ENCODE measurements at places on chromosomes 2 and 18.
A peak's percentile ranks its signal among the peaks of the same experiment; 100 is the strongest.

DNA sequence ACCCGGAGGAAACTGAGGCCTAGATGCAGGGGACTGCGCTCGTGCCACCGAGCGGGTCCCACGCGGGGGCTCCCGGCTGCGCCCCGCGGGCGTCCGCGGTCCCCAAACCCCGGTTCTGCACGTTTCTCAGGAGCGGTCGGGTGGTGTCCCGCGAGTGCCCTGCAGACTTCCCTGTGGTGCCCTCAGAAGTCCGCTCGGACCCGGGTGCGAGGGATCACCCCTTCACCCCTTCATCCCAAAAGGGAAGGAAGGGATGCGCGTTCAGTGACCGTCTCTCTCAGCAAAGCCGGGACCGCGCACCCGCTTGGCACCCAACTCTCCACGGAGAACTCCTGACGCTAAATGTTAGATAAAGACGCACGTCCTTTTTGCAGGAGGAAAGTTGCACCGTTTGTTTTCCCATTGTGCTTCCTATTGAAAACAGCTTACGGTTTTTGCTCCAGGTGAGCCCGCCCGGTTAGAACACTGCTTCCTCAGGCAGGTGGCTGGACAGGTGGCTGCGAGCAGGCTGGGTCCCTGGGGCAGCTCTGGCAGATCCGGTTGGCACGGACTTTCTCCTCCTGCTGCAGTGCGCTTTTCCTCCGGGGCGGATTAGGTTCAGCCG is 779 bp downstream of the DGKD start:
- no peak for DNase-seq

GRCh38 chr2:55049043-55049820 is 1.0 kb downstream of the RTN4 start:
- DNase-seq, result peak; percentile 92

DNA sequence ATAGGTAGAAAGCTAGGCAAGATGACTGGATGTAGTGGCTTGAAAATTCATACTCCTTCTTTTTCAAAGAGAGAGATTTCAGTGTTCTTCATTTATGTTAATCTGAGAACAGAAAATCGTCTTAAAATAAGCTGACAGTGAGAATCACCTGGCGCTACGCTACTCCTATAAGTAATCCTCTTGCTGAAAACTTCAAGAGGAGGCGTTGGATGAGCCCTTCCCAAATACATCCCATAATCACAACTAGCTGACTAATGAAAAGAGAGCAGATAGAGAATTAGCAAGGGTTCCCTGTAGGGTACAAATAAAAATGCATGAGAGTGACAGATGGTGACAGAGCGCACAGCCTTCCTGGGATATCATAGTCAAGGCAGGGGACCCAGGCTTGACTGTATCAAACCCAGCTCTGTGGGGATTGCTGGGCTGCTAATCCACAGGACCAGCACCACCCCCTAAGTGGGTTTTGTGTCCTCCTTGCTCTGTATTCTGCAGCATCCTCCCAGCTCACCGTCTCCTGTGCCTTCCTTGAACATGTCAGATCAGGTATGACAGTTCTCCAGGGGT is 280.2 kb downstream of the SP3 start:
- no peak for DNase-seq

DNA sequence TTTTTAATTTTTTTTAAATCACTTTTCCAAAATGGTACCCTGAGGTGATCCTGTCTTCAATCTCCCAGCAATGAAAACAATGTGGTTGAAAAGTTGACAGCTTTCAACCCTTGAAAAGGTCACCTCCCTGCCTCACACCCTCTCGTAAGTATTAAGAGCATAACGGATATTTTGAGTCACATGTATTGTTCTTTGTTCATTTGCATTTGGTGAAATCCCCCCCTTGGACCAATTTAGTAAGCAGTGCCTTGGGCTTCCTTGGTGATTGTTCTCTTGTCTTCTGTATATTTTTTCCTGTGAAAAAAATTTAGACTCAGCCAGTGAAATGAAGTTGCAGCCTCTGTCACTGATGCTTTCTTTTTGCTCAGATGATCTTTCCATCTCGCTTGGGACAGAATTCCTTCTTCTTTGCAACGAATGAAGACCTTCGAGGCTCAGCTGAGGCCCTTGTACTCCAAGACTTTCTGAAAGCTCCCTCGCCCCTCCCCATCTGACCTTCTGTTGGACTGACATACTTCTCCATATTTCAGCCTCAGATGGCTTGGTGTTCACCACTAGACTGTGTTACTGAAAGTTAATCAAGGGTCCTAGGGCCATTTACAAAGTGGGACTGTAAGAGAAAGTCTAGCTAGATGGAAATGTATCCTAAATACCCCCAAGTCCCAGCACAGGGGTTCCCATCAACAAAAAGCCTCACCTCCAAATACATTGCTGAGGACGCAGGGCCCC is 158.4 kb downstream of the BCL2 start:
- no peak for DNase-seq

GRCh38 chr2:1400943-1401735 is 12.1 kb upstream of the TPO start:
- DNase-seq, result no peak

- DNase-seq, result no peak
Observed at GRCh38 chr2:222837643-222838056, 23.2 kb upstream of the ACSL3 start.

DNA sequence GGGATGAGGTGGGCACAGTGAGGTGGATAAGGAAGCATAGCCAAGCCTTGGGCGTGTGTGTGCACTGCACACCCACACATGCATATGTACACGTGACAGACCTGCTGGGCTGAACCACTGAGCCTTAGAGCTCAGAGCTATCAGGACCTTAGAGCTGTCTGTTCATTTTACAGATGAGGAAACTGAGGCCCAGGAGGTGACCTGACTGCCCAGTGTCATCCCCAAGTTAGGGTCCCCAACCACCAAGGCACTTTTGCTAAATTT is 8.2 kb upstream of the SNED1 start:
- DNase-seq, result no peak

DNA sequence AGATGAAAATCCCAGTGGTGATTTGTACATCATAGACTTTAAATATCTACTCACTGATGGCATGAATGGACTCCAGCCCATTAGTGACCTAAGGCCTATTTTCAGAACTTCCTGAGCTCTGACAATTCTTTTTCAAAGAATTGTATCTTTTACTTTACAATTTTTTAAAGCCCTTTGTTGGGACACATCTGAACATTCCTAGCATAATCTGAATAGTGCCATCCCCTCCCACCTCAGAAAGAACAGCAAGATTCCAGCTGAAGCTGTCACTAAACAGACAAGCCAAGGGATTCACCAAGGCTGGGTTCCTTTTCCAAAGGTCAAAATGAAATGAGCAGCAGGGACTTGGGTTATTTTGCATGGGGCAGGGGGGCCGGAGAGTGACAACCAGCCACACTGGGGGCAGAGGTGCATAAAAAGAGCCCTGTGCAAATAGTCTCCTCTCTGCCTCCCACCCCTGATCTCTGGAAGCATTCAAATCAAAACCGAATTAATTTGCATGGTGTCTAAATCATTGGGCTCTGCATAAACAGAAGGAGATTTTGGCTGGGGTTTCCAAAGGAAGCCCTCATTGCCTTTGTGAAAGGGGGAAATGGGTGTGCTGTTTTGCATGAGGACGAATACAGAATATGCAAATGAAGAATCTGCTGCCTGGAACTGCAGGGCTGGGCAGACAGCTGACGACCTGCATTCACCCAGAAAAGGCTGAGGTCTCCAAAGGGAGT is 17.2 kb downstream of the EPHA4 start:
- DNase-seq, result no peak

DNA sequence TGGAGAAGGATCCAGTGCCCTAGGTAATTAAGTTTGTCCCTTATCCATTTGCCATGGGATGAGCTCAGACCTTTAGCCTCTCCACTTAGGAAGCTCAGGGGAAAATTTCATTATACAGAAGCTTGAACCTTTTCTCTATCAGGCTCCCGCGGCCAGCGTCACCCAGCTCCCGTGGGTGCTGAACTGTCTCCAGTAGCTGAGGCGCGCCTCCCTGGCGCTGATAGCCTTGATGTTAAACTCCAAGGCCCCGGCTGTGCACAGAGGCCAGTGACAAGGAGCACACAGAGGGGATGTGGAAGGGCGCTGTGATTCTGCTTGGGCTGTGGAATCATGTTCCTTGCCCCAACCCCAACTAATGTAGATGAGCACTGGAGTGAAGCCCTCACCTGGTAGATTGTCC is 50.8 kb downstream of the NRP2 start:
- DNase-seq, result no peak

DNA sequence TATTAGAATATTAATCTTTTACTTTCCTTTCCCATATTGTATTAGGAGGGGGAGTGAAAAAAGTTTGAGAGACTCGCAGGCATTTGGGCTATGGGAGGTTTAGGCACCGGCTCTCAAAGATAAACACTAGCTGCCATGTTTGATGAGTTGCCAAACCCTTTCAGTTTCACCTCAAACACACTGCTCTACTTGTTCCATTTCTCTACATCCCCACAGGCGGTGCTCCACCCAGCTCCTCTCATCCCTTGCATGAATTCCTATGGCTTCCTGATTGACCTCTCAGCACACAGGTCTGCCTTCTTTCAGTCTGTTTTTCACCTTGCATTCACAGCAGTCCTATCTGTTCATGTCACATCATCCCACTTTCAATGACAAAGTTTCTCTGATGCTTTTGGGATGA is 65.7 kb downstream of the MEP1B start:
- DNase-seq, result no peak

DNA sequence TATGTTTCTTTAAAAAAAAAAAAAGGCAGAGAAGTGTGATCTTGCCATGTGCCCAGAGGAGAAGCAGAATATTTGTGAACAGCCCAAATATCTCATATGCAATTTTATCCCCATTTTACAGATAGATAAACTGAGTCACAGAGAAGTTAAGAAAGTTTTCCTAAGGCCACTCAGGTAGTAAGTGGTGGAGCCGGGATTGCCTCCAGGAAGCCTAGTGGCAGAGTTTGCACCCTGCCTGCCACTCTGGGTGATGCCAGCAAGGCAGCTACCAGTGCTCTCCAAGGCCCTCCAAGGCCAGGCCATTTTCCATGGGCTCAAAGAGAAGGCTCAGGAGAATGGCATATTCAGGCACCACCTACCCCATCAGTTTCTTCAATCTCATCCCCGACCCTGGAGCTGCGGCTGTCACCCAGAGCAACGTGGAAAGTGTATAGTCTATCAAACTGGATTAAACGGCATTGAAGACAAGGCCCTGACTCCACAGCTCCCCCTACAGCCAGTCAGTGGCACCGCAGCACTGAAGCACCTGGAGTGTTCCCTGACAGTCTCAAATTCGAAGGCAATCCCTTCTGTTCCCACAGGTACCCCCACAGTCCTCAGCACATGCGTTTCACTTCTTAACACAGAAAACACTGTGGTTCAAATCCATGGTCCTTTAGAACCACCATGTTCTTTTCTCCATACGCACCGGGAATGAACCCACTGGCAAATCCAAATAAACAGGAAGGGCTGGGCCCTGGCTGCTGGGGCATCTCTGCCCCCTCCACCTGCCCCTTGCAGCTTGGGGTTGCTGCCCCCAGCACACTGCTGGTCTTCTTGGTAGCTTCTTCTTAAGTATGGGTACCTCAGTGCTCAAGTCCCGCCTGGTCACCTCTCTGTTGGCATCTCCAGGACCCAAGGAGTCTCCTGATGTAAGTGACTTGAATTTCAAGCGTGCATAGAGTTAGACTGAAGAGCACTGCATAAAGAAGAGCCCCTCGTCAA is 175.3 kb downstream of the INHBB start:
- peak; percentile 53 for DNase-seq

GRCh38 chr18:10860928-10861327 is 288.4 kb downstream of the PIEZO2 start:
- no peak for DNase-seq

DNA sequence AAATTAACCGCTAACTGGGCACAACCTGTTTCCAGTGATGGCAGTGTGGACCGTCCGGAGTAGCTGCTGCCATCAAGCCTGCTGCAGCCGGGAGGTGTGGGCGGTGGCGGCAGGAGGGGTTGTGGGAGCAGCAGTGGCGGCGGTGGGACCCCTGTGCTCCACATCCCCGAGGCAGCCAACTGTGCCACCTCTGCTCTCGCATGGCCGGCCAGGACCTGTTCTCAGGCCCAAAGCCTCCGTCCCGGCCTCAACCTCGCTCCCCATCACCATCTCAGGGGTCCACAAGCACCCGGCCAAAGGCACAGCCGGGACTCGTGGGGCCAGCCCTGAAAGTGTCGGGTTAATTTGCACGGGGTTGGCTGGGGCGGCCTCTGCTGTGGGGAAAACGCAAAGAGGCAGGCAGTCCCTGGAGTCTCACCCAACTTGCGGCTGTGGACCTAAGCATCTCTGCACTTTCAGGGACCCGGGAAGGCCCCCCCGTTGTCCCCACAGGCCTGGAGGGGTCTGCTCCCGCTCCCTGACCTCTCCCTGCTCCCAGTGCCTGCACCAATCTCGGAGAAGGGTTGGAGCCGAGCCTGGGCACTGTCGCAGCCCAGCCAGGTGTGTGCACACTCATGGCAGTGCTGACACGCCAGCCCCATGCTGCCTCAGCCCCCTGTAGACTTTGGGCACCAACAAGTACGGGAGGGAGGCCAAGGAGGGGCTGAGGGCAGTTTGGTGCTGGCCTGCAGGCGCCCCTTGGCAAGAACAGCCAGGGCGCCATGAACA is 44.4 kb upstream of the PEX13 start:
- no peak for DNase-seq

- DNase-seq, result no peak
Observed at GRCh38 chr2:28251337-28251736, 141.3 kb upstream of the FOSL2 start.

DNA sequence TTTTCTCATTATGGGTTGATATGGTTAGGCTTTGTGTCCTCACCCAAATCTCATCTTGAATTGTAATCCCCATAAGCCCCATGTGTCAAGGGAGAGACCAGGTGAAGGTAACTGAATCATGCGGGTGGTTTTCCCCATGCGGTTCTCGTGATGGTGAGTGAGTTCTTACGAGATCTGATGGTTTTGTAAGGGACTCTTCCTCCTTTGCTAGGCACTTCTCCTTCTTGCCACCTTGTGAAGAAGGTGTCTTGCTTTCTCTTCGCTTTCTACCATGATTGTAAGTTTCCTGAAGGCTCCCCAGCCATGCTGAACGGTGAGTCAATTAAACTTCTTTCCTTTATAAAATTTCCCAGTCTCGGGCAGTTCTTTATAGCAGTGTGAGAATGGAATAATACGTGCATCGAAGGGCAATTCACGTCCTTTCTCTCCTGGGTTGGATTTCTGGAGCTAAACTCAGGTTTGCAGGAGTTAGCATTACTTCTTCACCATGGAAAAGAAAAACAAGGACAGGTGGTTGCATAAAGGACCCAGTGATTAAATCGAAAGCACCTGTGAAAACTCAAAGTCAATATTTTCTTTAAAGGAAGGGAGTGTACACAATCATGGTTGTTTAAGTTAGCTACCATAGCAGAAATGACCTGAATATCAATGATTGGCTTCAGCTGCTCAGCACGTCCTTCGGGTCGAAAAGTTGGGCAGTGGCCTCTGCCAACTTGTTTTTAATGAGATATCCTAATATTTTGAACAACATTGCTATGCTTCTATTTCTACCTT is 54.1 kb downstream of the CDC42EP3 start:
- DNase-seq, result no peak

- DNase-seq, result no peak
Observed at GRCh38 chr18:48100165-48100575, 169.7 kb upstream of the SMAD2 start.

GRCh38 chr2:223042704-223043118 is 9.3 kb upstream of the KCNE4 start:
- no peak for DNase-seq

GRCh38 chr2:73907840-73908452 is 15.1 kb downstream of the ACTG2 start:
- peak; percentile 63 for DNase-seq

Measured in K562 (cell line).